HL-60 (cell line): ENCODE measurements at places on chromosomes 13 and 19.
A peak's percentile ranks its signal among the peaks of the same experiment; 100 is the strongest.

DNA sequence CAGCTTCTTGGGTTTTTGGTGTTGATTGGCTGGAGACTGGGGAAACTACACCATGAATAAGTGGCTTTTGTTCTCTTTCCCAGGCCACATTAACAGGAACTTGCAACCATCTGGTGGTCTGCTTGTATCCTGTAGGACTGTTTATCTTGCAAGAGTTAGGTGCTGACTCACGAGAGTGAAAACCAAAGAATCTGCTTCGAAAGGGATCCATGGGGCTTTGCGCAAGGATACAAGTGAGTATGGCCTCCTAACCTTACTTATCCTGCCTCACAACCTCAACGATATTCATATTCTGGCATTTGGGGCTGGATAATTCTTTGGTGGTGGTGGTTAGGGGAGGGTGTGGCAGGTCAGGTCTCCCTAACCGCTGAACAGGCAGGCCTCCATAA is 4.7 kb upstream of the SIGLECL1 start:
- peak; percentile 72 for DNase-seq

DNA sequence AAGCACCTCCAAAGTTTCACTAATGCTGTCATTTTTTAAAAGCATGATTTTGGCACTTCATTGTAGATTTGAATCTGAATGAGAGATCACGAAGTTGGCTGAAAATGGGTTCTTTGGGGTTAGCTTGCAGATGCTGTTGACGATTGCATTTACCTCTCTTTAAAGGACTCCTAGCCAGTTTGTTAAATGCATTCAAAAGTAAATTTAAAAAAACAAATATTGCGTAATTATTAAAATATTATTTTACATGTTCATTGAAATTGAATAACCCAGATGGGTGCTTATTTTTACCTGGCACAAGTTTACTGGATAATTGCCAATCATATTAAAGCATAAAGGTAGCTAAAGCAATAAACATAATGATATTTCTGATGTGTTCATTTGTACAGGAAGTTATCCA is 172.2 kb downstream of the ABCC4 start:
- no peak for DNase-seq

DNA sequence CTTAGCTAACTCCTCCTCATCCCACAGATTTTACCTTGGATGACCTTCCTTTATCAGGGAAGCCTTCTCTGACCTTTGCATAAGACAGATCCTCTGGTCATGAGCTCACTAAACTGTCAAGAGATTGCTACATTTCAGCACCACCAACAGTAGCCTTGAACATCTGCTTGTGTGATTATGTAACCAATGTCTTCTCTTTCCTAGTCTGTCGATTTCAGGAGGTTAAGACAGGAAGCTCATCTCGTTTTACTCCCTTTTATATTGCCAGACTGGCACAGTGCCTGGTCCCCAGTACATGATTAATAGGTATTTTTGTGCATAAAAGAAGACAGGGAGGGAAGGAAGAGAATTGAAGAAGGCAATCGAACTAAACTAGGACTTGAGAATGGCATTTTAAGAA is 1697.7 kb downstream of the EFNB2 start:
- peak; percentile 92 for DNase-seq

- DNase-seq = peak; percentile 46
Measured at GRCh38 chr13:23146811-23147625, 33.8 kb upstream of the SGCG start.

DNA sequence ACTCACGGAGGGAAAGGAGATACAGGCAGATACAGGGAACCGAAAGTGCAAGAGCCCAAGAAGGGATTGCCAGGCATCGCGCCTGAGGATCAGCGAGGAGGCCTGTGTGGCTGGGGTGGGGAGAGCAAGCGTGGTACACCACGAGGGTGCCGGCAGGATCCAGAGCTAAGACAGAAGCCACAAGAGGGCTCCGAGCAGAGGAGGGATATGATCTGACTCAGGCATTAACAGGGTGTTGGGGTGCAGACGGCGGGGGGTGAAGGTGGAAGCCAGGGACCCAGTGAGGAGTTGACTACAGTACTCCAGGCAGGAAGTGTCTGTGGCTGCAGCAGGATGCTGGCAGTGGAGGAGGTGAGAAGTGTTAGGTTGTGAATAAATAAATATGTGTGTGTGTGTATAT is 5.4 kb upstream of the PPP1R37 start:
- no peak for DNase-seq

DNA sequence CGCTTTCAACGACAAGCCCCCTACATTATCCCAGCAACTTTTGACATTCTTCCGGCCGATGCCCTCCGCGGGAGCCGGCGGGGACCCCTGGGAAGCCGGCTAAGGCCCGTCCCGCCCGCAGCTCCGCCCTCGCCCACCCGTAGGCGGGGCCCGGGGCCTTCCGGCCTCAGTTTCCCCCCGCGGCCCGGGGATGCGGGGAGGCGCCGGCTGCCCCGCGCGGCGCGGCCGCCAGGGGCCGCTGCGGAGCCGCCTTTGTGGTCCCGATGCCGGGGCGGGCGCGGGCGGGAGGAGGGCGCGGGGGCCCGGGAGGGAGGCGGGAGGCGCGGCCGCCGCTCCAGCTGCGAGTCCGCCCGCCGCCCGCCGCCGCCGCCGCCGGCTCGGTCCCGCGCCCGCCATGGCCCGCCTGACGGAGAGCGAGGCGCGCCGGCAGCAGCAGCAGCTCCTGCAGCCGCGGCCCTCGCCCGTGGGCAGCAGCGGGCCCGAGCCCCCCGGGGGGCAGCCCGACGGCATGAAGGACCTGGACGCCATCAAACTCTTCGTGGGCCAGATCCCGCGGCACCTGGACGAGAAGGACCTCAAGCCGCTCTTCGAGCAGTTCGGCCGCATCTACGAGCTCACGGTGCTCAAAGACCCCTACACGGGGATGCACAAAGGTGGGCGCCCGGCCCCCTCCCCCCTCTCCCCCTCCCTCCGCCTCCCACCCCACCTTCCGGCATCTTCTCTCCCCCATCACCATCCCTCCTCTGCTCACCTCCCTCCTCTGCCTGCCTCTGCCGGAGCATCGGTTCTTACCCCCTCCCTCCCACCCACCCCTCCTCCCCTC is at the start of gene CELF5:
TSS of gene CELF5 (plus strand) at position 316 of the 823 bp plus-strand sequence. CDS start at position 395, 79 bp downstream.
- no peak for DNase-seq

DNA sequence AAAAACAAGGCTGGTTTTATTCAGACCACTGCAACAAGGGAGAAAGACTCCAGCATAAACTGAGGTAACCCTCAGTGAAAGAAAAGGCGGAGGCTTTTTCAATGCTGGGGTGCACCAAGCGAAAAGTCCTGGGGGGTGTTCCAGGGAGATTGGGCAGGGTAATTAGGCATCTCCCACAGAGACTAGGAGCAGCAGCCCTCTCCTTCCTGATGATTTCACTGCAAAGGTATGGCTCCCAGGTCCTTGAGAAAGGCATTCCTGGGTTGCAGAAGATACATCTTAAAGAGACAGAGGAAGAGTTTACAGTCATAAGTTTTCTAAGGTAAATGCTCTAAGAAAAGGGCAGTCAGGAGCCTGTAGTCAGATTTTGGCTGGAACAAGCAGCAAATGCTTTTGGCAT is 412.0 kb downstream of the FOXO1 start:
- DNase-seq = no peak

GRCh38 chr13:99086267-99087097 is 108.6 kb upstream of the DOCK9 start:
- DNase-seq = no peak
